SW 1271 (cell line): ENCODE measurements at places on chromosomes 7 and 10.

DNA sequence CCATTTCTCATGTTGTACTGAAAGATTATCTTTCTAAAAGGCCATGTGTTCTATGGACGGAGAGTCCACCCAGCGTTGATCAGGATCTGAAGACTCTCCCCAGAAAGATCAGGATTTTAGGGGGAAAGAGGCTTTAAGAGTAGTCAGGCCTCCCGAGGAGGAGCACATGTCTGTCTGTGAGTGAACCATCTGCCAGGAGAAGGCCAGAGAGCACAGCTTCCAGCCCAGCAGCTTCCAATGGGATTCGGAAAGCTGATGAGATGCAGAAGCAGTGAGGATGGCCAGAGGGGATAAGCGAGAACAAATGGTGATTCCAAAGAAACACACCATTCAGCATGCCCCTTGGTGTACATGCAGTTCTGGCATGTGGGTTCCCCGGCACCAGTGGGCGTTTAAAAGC, 88.5 kb upstream of the TCERG1L start:
- no peak for DNase-seq

GRCh38 chr10:22570733-22571430, 143.5 kb downstream of the PIP4K2A start:
- DNase-seq: no peak

DNA sequence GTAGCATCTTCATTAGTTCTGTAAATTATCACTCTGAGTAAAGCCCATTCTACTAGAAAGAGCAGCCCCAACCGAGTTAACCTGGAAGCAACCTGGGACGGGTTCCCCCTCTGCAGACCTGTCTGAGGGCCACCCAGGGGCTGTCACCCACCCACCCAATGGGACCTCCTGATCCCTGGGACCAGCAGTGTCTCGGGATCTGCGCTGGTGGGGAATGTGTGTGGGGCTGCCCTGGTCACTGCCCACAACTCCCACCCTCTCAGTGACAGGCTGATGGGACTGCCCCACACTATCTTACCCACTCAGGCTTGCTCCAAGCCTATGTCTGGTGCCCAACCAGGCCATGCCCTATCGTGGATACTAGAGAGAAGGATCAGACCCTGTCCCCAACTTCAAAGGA, 215.0 kb downstream of the GRID1 start:
- no peak for DNase-seq

DNA sequence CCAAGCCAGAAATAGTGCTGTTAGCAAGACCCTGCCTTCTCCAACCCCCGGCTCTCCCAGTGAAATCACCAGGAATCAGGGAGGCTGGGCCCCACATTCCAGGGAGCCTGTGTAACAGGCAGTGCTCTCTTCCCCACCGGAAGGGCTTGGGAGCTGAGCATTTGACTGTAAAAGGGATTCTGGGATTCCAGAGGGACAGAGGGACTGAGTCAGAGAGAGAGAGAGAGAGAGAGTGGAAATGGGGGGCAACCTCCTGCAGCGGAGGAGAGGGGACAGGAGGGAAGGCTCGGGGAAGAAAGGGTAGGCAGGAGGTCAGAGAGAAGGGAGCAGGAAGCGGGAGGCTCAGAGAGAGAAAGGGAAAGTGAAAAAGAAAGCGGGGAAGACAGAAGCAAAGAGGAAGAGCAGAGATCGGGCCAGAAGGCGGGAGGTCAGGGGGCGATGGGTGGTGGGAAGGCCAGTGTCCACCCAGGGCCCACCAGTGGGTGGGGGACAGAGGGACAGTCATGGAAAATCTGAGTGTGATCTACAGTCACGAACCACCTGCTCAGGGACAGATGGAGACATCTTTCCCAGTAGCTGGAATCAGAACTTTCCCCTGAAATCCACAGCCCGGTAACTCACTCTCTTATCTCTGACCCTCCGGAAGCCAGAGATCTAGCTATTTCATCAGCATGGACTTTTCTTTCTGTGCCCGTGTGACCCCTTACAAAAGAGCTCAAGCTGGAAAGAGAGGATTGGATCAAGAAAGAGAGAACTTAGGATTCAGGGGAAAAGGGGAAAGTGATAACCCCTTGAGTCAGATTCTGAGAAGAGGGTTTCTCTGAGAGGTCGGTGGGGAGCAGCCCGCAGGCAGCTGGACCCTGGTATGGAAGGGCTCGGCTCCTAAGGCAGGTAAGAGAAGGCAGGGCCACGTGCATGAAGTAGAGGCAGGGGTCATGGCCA, 4.6 kb upstream of the SERPINE1 start:
- peak; percentile 93 for DNase-seq

GRCh38 chr10:111116762-111117445, 40.1 kb downstream of the ADRA2A start:
- DNase-seq: no peak

DNA sequence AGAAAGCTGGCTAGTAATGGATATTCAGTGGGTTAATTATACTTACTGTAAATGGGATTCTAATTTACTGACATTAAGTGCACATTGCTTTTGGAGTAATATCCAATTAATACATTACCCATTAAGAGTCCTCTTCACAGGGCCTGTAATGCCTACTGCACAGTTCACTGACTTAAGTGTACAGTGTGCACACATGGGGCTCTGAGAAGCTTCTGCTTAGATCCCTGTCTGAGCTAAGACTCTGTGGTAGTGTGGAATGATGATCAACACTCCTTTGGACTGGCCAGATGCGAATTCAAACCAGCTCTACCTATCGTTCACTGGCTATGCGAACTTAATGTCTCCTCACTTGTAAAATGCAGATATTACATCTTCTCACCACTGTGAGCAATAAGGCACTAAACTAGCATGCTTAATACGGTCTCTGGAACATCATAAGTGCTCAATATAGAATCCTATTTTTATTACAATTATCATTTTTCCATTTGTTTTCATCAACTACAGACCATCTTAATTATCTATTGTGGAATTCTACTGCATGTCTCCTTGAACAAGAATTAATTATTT, 53.8 kb upstream of the SEC61G start:
- no peak for DNase-seq

GRCh38 chr10:121526801-121527221, 71.4 kb downstream of the FGFR2 start:
- no peak for DNase-seq

- no peak for DNase-seq
Measured at GRCh38 chr7:101608772-101609713, 20.1 kb downstream of the MYL10 start.

- no peak for DNase-seq
Measured at GRCh38 chr10:11468126-11468742, 143.2 kb downstream of the USP6NL start.

GRCh38 chr10:69495666-69496065, 44.4 kb downstream of the TSPAN15 start:
- DNase-seq: no peak

- no peak for DNase-seq
Measured at GRCh38 chr10:126846959-126847358, 58.3 kb upstream of the DOCK1 start.

- no peak for DNase-seq
Measured at GRCh38 chr10:124238367-124238766, 145.0 kb upstream of the CHST15 start.
